Neural crest cell (in vitro differentiated cells): ENCODE measurements at places on chromosomes 2 and 18. TPM values are rescaled to one million over a fixed set of nuclear protein-coding genes. Genes with fewer than 3 reads are reported as not detected.

- peaks cover 2% of the 10 kb centered on the region for H3K36me3 ChIP-seq
- H3K27ac ChIP-seq = peak overlapping the region; percentile 31
- H3K4me1 ChIP-seq = peaks cover 18% of the 10 kb centered on the region
- no peak overlapping the region for H3K4me3 ChIP-seq
- DNase-seq = no peak
- H3K27me3 ChIP-seq = no peaks in the 10 kb centered on the region
Observed at GRCh38 chr2:236998758-236999157, 86.9 kb upstream of the COPS8 start.

DNA sequence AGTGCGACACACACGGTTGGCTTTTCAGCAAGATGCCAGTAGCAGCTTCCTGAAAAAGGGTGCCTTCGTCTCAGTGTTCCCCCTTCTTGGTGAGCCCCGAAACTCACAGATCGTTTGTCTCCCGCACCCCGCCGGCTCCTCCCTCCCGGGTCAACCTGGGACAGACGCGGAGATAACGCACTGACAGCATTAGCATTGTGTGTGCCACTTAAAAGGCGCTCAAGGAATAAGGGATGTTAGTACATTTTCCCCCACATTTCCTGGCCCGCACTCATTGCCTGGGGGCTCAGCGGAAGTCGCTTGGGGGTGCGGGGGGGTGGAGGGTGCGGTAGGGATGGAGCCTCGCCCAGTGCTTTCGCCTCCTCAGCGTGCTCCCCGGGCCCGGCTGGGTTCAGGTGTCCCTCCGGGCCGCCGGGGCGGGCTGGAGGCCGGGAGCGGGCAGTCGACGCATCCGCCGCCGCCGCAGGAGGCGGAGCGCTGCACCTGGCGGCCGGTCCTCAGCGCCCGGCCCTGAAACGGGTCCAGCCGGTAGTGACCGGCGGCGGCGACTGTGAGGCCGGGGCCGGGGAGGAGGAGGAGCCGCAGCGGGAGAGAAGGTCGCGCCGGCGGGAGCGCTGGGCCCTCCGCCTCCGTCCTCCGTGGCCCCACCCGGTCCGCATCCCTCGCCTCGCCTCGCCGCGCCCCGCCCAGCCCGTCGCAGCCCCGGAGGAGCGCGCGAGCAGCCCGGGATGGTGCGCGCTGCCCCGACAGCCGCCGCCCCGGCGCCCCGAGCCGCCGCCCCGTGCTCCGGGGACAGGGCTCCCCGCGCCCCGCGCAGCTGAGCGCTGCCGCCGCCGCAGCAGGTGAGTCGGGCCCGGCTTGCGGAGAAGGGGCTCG, at the start of gene MFSD6:
Gene MFSD6, plus strand, starts transcription at position 694 of the 876 bp plus-strand sequence. CDS start 27,675 bp downstream, outside the sequence.
- H3K4me3 ChIP-seq = peak within 1 kb of the TSS; percentile 86
- peaks cover 39% of the 10 kb centered on the region for H3K27me3 ChIP-seq
- no peak within 1 kb of the TSS for H3K27ac ChIP-seq
- H3K4me1 ChIP-seq = peaks cover 6% of the 10 kb centered on the region
- no peaks in the 10 kb centered on the region for H3K36me3 ChIP-seq

DNA sequence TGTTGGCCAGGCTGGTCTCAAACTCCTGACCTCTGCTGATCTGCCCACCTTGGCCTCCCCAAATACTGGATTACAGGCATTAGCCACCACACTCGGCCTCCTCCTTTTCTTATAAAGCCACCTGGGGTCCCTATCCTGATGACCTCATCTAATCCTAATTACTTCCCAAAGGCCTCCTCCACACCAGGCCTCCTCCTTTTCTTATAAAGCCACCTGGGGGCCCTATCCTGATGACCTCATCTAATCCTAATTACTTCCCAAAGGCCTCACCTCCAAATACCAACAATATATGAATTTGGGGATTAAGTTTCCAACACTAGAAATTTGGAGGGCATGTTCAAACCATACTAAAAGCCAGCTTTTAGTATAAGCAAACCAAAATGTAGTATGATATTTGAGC, 9.7 kb upstream of the RMC1 start:
- H3K27ac ChIP-seq = no peak overlapping the region
- H3K27me3 ChIP-seq = no peaks in the 10 kb centered on the region
- peaks cover 13% of the 10 kb centered on the region for H3K4me1 ChIP-seq
- H3K4me3 ChIP-seq = no peak overlapping the region
- no peak for DNase-seq
- H3K36me3 ChIP-seq = peaks cover 3% of the 10 kb centered on the region

DNA sequence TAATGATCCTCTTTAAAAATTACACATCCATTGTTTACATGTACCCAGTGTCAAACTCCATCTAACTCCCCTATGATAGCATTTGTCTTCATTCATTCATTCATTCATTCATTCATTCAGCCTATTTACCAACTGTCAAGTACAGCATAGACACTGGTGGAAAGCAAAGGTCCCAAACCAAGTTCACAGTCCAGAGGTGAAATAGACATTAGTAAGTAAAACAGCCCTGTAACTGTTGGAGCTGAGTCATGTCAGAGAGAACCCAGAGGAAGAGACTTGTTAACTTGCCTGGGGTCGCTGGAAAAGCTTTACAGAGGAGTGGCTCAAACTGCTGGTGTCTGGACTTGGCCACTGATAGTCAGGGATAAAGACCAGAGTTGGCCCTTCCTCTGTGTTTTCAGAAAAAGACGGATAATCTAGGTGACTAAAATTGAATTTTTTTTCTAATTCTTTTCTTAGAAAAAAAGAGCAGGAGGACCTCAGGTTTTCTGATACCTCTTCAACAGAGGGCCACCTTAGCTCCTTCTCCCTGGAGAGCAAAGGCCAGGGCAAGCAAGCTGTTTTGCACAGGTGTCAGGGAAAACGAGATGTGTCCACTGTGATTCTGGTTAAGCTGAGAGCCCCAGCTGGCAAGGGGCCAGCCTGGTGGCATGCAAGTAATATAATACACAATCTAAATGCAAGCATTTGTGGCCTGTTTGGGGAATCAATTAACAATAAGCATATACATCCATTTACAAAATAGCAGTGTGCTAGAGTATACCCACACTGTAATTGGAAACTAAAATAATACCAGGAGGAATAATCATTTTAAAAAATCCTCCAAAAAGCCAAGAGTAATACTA, 96.7 kb upstream of the SLC14A2 start:
- peaks cover 23% of the 10 kb centered on the region for H3K4me1 ChIP-seq
- no peaks in the 10 kb centered on the region for H3K27me3 ChIP-seq
- H3K27ac ChIP-seq = no peak overlapping the region
- H3K36me3 ChIP-seq = no peaks in the 10 kb centered on the region

GRCh38 chr2:128876986-128877983, 558.6 kb upstream of the HS6ST1 start:
- no peaks in the 10 kb centered on the region for H3K27me3 ChIP-seq
- peaks cover 20% of the 10 kb centered on the region for H3K4me1 ChIP-seq
- no peak for DNase-seq
- H3K27ac ChIP-seq = no peak overlapping the region

DNA sequence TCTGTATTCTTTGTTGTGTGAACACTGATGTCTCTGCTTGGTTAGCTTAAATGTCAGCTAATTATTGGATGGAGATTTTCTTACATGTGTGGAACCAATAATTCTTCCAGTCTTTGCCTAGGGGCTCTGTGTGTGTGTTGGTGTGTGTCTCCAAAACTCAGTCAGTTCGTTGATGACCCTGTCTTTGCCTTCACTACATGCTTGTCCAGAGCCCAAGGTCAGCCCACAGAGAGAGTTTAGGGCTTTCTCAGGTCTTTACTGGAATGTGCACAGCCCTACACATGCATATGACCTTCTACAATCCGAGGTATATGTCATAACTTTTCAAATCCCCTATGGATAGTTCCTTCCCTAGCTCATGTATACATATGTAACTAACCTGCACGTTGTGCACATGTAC, 74.1 kb upstream of the LDAH start:
- no peak overlapping the region for H3K4me3 ChIP-seq
- DNase-seq = no peak

DNA sequence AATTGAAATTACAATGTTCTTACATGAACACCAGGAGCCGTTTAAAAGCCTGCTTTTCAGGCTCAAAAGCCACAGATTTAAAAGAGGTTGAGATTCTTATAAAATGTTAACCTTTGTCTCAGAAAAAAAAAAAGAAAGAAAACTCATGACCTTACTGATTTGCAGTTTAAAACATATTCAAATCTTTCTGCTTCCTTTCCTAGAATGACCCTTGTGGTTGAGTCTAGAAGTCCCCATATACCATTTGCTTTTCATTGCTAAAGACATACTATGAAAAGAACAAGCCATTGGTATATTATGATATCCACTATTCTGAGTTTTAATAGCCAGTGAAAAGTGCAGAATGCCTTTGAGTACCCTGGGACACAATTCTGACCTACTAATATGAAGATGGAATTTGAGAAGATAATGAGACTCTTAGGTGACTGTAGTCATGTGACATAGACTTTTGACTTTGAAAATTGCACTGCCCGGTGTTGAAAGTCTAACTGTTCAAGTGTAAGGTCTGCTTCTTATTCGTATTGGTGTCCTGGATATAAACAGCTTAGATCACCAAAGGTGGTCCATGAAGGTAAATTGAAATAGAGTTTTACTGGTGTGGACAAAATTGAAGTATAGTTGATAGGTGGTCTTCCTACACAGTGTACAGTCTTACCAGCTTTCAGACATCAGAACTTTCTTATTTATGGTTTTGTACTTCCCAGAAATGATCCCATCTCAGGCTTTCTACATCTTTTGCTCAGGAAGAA, 117.0 kb downstream of the DOCK10 start:
- peaks cover 14% of the 10 kb centered on the region for H3K36me3 ChIP-seq
- no peak for DNase-seq
- H3K27ac ChIP-seq = no peak overlapping the region
- H3K27me3 ChIP-seq = no peaks in the 10 kb centered on the region
- H3K4me3 ChIP-seq = no peak overlapping the region

DNA sequence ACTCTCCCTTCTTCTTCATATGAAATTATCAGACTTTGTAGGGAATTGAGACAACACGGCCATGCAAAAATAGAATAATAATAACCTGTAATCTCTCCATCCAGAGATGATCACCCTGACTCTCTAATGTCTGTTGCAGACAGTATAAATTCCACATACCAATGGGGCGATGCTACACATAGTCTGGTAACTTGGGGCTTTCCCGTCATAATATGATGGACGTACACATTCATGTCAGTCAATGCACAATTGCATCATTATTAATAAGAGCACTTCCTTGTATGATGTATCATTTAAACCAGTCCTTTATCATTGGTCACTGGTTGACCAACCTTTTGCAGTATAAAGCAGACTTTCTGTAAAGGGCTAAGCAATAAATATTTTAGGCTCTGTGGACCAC, 39.5 kb upstream of the SCLY start:
- no peak overlapping the region for H3K27ac ChIP-seq
- no peaks in the 10 kb centered on the region for H3K36me3 ChIP-seq
- H3K4me3 ChIP-seq = no peak overlapping the region
- DNase-seq = no peak
- H3K4me1 ChIP-seq = no peaks in the 10 kb centered on the region

DNA sequence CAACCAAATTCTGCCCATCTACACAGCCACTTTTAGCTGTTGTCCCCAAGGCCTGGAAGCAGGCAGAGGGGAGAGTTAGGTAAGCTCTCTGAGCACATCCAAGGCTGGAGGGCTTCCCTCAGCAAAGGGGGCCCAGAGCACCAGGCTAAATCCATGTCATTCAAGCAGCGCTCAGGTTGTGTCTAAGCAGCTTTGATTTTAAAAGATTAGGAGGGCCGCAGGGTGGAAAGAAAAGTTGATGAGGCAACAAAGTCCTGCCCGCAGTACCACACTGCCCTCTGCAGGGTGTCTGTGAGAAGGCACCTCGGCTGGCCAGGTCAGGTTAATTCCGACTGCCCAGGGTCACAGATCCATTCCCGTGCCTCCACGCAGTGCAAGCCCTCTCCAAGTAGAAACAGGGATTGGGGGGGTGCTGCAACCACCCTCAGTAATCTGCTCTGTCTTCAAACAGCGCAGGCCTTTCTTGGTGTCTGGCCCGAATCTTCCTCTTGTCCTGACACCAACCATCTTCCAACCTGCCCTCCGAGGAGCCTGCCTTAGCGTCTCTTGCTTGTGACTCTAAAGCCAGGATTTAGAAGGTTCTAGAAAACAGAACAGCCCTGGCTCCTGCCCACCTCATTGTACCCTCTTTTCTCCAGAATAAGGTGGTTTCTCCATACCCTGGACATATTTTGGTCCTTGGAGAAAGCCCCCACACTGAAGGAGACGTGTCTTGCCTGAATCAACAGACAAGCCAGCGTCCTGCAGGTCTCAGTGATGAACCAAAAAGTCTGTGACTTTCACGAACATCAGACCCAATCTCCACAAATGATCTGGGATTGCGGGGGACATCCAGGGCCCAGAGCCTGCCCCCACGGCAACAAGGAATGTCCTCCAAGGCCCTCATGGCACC, 289.2 kb downstream of the TNS1 start:
- peaks cover 46% of the 10 kb centered on the region for H3K4me1 ChIP-seq
- H3K27ac ChIP-seq = peak overlapping the region; percentile 99
- no peaks in the 10 kb centered on the region for H3K27me3 ChIP-seq
- DNase-seq = peak; percentile 95
- peaks cover 3% of the 10 kb centered on the region for H3K36me3 ChIP-seq
- H3K4me3 ChIP-seq = no peak overlapping the region

The MEIS1 gene
- 101 and 107 TPM in 2 replicates for total RNA-seq

The PTCD3 gene
- total RNA-seq = 147 and 150 TPM in 2 replicates

- no peak for DNase-seq
- H3K36me3 ChIP-seq = no peaks in the 10 kb centered on the region
- peak overlapping the region; percentile 51 for H3K27ac ChIP-seq
- no peaks in the 10 kb centered on the region for H3K27me3 ChIP-seq
- H3K4me1 ChIP-seq = peaks cover 22% of the 10 kb centered on the region
- no peak overlapping the region for H3K4me3 ChIP-seq
Observed at GRCh38 chr2:23636426-23636825, 251.4 kb downstream of the KLHL29 start.

The C2orf81 gene
- 7.3 and 7.9 TPM in 2 replicates for total RNA-seq

- no peaks in the 10 kb centered on the region for H3K27me3 ChIP-seq
- peaks cover 52% of the 10 kb centered on the region for H3K4me1 ChIP-seq
- H3K27ac ChIP-seq = peak overlapping the region; percentile 72
- H3K36me3 ChIP-seq = peaks cover 10% of the 10 kb centered on the region
Observed at GRCh38 chr18:9613550-9614400, 584 bp downstream of the PPP4R1 start.

DNA sequence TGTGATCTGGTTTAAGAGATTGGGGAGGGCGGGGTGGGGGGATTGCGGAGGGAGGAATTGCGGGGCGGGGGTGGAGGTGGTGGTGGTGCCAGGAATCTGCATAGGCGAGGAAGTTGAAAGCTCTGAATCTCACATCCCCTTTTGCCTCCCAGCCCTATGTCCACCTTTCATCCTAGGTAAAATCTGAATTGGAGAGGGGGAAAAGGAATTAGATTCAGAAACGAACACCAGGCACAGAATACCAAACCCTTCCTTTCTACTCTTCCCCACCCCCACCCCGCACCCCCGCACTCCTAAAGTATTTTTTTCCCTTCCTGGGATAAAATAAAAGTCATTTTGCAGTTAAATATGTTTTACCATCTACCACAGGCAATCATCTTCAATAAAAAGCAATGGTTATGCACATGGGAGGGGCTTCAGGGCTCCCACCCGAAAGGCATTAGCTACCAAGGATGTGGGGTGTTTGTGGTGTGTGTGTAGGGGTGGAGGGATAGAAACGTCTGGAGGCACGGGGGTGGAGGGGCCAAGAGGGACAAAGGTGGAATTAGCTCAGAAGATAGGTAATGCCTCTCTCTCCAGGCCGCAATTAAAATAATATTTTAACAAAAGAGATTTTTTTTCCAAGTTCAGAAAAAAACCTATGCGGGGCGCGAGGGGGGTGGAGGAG, 1.8 kb downstream of the IGFBP5 start:
- H3K36me3 ChIP-seq = no peaks in the 10 kb centered on the region
- H3K27ac ChIP-seq = peak overlapping the region; percentile 84
- peaks cover 48% of the 10 kb centered on the region for H3K4me1 ChIP-seq
- H3K27me3 ChIP-seq = no peaks in the 10 kb centered on the region
